Activated CD4-positive, alpha-beta T cell treated with anti-CD3 and anti-CD28 coated beads, Interleukin-2, amount 10 ng/mL, durations not matched to agents 7 days and 5 days (primary cell): ENCODE measurements at places on chromosomes 2 and 18. TPM values are rescaled to one million over a fixed set of nuclear protein-coding genes. Genes with fewer than 3 reads are reported as not detected.
A peak's percentile ranks its signal among the peaks of the same experiment; 100 is the strongest.

Gene POU3F3
- total RNA-seq, result not detected

Gene TMEM163
- not detected for total RNA-seq

Gene LOXHD1
- 0.35 TPM for total RNA-seq

DNA sequence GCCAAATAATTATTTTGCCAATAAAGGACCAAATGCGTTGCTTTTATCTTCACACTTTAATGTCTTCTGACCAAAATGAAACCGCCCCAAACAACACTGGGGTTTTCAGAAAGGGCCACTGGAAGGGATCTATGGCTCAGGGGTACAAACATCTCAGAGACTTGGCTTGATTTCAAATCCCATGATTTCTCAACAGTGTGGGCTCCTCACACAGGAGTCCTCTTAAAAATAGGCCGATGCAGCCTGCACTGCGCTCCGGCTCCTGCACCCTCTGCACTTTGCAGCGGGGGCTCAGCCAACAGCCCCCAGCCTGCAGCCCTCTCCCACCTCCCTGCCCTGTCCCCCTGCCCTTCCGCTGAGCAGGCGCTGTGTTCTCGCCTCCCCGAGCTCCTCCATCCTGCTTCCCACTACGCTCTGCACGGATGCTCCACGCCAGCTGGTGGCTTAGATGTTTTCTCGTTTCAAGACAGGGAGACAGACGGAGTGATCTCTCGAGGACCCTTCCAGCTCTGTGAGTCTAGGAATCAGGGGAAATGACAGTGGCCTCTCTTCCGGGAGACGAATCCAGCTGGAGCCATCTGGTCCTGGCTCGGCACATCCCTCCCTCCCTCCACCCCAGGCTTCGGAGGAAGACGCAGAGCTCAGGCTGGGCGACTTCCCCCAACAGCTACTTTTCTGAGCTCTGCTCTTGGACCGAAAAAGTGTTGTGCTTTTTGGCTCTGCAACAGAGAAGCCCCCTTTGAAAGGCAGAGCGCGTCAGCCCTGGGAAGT is 71.4 kb downstream of the KCNF1 start:
- no peak for DNase-seq
- no peaks in the 10 kb centered on the region for H3K36me3 ChIP-seq
- no peaks in the 10 kb centered on the region for H3K4me1 ChIP-seq
- no peak overlapping the region for H3K4me3 ChIP-seq
- no peaks in the 10 kb centered on the region for H3K27me3 ChIP-seq

GRCh38 chr2:230494980-230495379 is 79.0 kb downstream of the SP100 start:
- peak overlapping the region; percentile 50 for H3K27ac ChIP-seq
- H3K4me1 ChIP-seq, result peaks cover 20% of the 10 kb centered on the region
- no peak overlapping the region for H3K4me3 ChIP-seq
- H3K27me3 ChIP-seq, result no peaks in the 10 kb centered on the region
- peaks cover 91% of the 10 kb centered on the region for H3K36me3 ChIP-seq
- DNase-seq, result no peak
